ENCODE measurements at places on chromosomes 7 and 10.

DNA sequence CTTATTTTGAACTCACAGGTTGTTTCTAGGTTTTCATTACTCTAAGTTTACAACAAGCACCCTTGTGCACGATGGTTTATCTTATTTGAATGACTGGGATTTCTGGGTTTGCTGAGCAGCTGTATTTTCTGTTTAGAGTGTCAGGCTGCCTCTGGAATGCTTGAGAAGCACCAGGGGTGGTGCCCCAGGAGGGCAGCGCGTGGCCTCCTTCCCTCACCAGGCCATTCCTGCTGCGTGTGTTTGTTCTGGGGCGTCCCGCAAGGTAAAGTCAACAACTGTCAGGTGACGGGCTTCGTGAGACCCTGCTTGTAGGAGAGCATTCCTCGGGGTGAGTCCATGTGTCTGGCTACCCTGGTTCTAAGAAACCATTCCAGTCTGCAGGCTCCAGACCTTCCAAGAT is 54.9 kb downstream of the FAM171A1 start:
- DNase-seq, result no peak

- no peak for DNase-seq
Measured at GRCh38 chr10:61408105-61408504, 45.1 kb downstream of the TMEM26 start.

DNA sequence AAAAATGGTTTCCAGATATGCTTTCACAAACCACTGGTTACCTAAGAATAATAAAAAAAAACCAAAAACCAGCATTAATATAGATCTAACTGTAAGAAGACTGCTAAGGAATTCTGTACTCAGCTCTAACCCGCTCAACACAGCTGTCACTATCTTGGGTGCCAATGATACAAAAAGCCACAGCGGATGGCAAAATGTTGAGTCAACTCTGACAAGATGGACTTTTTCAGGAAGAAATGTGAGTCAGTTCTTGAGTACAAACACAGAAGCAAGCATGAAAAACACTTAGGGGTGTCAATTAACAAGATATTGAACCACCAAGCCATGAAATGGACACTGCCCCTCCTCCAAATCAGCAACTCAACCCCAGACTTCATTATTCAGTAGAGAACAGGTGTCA is 55.0 kb downstream of the CTTNBP2 start:
- DNase-seq, result no peak

GRCh38 chr7:148588670-148589131 is 1.9 kb upstream of the C7orf33 start:
- DNase-seq, result no peak
